ENCODE measurements at places on chromosomes 2 and 18.

DNA sequence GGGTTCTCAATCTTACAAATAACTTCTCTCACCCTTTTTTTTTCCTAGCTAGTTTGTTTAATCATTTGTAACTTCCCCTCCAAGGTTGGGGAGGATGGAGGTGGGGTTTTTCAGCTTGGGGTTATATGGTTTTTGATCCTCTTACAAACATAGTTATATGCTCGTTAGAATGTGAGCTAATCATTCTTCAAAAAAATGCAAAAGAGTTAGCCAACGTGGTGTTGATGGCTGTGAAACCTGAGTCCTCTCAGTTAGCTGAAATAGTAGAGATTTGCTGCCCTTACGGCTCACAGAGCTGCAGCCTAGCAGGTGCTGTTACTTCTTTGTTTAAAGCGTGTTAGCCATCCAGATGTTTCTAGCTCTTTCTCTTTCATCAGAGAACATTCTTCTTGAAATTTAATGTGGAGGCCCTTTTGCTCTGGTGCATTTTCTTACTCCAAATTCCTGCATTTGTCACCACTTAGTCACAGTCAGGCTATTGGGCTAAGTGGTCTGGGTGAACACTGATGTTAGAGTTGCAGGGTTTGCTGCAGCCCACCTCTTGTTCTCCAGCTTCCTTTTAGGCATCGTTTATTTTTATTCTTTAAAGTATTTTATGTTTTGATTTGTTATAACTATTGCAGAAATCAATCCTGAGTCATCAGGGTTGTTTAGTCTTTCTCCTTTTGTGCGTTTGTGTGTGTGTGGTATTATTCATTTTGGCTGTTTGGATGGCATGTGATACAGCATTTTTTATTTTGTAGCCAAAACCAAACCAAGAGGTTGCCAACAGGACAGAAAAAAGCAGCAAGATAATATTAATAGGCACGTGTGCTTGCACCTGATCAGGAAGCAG lies 41.1 kb downstream of the LIMS1 start:
- DNase-seq, result no peak

DNA sequence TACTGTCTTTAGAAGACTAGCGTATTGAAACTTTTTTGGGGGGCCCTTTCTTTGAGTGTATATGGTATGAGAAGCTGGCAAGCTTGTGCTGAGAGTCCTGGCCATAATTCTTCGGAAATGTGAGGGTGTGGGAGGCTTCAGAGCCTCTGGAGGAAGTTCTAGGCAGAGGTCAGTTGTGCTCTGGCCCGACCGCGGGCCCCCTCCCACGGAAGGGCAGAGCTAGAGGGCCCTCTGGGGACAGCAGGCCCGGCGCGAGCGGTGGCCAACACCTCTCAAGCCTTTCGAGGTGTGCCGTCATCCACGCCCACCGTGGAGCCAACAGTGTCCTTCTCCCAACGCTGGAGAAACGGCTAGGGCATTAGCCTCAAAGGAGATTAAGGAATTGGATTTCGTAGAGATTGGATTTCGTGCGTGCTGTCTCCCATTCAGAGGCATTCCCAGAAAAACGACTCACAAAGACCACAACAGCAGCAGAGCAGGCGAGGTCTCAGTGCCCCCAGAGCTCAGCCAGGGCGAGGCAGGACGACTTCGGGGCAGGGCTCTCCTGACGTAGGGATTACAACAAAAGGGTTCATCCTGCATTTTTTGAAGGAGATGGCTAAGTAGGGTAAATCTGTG lies 2.2 kb upstream of the MTCL1 start:
- DNase-seq, result no peak

- no peak for DNase-seq
Observed at GRCh38 chr2:241665731-241666440, 20.7 kb downstream of the DTYMK start.

- no peak for DNase-seq
Observed at GRCh38 chr2:122635686-122636085, 880.2 kb downstream of the TSN start.

DNA sequence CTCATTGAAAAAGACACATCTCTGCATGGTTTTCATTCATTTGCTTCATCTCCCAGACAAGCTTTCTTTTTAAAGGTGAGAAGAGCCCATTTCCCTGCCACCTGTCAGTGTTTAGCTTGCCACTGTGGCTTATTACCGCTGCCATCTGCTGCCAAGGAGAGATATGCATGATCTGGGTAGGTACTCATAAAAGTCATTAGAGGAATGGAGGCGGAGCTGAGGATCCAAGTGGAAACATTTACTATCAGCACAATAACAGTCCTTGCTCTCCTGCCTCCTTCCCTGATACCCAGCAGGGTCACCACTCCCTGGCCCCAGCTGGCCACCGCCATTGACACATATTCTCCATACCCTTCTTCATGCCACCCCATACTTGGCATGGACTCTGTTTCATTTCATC lies 390.4 kb downstream of the TSN start:
- no peak for DNase-seq

DNA sequence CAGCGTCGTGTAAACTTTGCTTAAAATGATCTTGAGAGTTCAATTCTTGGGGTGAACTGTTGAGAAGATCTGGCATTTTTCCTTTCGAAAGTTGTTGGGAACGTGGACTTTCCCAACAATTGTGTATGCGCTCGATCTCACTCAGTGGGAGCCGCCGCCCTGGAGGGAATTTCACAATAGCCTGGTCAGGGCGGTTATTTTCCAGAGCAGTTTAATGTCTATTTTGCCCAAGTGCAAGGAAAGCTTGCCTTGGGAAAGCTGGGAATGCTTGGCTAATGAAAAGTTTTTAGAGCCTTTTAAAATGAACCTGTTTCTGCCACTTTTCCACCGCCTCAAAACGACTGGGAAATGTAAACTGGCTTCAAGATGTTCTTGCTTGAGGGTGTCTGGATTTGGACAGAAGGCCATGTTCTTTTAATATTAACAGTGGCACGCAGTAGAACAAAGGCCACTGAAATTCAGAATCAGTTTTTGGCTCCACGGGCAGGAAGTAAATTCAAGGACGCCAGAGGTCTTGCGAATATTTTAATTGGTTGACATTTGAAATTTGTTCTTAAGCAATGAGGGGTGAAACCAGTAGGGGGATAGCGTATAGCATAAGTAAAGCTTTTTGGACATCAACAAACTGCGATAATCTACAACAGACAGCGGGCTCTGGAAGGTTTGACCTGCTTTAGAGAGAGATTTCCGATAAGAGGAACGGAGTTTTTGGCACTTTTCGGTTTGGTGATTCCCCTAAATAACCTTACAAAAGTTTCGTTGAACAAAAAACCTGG lies 1.2 kb downstream of the CFLAR start:
- DNase-seq, result peak; percentile 97

- DNase-seq, result peak; percentile 21
Observed at GRCh38 chr2:75466708-75467311, 93.9 kb downstream of the EVA1A start.

DNA sequence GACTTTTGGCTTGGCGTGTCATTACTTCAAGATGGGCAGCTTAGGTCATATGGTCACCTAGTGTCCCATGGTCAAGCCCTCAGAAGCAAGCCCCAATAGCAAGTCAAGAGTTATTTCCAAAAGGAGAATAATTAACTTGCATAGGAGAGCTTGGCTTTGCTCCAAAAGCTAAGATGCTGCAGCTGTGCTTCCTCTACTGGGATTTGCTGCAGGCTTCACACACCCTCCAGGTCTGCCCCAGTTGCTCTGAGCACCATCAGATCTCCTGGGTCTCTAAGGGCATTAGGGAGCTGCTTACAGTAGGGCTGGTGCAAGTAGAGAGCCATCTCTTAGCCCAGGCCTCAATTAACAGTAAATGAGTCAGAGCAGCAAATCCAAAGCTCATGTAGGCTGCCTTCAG lies 46.6 kb downstream of the THUMPD2 start:
- DNase-seq, result peak; percentile 8

DNA sequence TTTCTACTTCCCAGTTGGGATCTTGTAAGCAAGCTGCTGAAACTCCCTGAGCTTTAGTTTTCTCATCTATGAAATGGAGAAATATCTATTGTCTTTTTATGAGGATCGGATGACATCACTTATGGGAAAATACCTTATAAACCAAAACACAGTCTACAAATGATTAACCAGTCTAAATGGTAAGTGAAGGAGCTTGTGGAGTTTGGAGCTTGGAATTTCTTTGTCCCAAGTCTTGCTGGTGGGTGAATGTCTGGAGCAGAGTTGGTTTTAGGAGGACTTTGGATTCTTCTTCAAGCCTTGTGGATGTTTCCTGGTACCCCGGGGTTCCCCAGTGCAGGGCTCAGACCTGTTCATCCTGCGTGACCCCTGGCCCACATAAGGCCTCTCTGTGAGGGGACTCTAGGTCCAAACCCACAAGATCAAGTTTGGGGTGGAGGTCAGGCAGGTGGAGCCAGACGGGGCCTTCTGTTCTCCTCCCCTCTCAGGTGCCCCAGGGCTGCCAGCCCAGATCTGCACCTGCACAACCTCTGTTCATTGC lies 43.2 kb downstream of the FOSL2 start:
- no peak for DNase-seq

- DNase-seq, result no peak
Observed at GRCh38 chr2:10700078-10700803, 10.5 kb upstream of the NOL10 start.

- DNase-seq, result peak; percentile 17
Observed at GRCh38 chr2:44972771-44973535, 31.5 kb downstream of the SIX3 start.

- peak; percentile 53 for DNase-seq
Observed at GRCh38 chr2:234690569-234691213, 193.8 kb upstream of the ARL4C start.

- no peak for DNase-seq
Observed at GRCh38 chr2:10017313-10017941, 25.9 kb upstream of the KLF11 start.

DNA sequence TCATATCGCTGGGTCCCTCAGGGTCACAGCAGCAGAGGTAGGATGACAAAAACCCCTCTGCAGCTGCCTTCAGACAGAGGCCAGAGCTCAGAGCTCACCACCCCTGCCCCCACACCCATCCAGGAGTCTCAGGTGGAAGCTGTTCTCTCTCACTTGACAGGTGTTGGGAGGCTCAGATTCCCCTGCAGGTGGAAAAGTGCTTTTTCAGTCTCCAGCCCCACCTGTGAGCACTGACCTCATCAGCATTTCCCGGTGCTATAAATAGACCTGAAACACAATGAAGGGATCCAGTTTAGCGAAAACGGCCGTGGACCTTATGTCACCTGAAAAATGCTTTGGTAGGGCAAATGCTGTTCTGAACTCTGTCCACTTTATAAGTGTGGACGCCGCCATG lies 254.9 kb downstream of the NDUFA10 start:
- no peak for DNase-seq

GRCh38 chr2:30356776-30357175 lies 90.3 kb upstream of the LCLAT1 start:
- DNase-seq, result no peak

- DNase-seq, result no peak
Observed at GRCh38 chr18:71995904-71996465, 548.2 kb downstream of the CBLN2 start.

DNA sequence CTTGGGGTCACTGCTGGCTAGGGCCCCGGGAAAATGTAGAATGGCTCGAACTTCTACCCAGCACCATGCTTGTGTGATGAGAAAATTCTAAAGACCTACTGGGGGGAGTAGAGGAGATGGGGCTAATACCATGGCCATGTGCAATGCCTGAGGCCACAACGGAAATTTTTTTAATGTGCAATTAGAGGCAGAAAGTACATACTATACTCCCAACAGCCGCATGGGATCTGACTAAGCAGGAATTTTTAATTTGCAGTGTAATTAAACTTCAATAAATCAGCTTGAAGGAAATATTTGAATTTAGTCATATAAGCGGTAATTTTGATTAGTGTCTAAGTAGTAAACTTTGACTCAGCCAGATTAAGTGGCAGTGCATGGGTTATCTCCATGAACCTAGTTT lies 53.2 kb upstream of the CNGA3 start:
- DNase-seq, result no peak

GRCh38 chr18:39951142-39951720 lies 2003.8 kb upstream of the PIK3C3 start:
- DNase-seq, result no peak

DNA sequence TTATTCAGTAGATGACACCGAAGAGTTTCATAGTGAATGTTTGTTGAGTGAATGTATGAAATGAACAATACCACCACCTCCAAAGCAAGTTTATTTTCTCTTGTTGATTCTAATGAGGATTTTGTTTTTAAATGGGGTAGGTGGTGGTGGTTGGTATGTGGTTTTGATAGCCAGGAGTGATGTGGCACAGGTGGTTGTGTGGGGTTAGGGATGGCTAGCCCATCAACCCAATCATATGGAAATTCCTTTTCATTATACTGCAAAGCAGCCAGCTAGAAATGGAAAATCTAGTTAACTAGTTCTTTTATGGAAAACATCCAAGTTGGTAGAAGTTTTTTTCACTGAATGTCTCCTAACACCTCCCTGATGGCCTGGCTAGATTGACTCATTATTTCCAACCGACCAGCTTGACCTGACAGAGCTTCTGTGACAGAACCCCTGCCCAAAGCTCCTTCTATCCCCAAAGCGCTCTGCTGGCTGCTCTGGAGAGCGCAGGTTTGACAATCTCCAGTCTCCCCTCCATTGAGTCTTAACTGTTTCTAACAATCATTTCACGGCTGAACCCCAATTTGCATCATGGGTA lies 376.9 kb downstream of the MTX2 start:
- DNase-seq, result no peak

DNA sequence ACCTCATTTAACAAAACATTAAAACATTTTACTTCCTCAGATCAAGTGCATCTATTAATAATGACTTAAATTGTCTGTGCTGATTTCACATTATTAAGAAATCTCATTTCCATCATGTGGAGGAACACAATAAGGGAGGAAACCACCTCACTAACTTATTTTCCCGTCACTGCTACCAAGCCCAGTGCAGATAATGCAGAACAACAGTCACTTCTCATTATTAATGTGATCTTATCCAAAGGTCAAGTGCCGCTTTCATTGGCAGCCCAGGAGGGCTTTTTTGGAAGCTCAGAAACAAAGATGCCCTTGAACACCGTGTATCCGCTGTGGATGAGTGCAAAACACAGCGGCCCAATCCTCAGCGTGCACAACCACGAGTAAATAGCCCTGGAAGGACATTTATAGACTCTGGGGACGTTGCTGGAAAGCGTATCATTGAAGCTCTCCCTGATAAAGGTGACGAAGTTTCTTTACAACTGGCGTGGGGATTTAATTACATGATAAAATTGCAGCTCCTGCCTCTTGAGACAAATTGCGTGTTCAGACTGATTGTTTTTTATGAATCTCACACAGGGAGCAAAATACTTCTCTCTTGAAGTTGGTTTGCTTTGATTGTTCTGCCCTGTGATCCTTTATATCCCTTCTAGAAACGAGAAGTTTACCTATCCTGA lies 13.2 kb downstream of the ASB18 start:
- no peak for DNase-seq

DNA sequence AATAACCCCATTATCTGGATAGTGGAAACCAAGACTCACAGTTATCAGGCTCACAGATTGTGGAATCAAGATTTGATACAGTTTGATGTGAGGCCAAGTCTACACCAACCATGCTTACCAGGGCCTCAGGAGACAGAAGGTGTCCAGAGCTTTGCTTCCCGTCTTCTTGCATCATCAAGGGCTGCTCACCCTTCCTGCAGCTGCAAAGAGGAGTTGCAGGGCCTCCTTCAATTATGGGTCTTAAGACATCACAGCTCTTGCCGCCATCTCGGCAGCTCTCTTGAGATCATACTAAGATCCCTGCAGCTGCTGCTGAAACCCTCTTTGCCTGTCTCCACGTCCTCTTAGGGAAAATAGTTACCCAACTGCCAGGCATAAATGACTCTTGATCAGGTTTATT lies 176.0 kb downstream of the MGAT5 start:
- DNase-seq, result no peak

All from common myeloid progenitor, CD34-positive (primary cell).